HuH-7.5 (cell line): ENCODE measurements at places on chromosomes 5 and 9.

DNA sequence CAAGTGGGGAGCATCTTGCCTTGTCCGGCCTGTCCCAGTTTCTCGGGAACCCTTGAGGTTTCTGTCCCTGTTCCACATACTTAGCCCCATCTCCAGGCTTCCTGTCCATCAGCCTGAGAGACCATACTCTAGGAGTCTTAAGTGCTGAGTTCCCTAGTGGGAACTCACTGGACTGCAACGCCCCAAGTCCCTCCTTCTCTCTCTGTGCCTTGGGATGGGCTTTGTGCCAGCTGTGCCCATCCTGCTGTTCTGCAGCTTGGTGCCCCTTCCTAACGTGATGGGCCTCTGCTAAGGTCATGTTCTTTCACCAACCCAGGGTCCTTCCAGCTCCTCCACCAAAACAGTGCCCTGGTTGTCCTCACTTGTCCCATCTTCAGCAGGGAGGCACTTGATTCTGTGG lies 222.3 kb upstream of the ANKRD55 start:
- DNase-seq, result no peak

DNA sequence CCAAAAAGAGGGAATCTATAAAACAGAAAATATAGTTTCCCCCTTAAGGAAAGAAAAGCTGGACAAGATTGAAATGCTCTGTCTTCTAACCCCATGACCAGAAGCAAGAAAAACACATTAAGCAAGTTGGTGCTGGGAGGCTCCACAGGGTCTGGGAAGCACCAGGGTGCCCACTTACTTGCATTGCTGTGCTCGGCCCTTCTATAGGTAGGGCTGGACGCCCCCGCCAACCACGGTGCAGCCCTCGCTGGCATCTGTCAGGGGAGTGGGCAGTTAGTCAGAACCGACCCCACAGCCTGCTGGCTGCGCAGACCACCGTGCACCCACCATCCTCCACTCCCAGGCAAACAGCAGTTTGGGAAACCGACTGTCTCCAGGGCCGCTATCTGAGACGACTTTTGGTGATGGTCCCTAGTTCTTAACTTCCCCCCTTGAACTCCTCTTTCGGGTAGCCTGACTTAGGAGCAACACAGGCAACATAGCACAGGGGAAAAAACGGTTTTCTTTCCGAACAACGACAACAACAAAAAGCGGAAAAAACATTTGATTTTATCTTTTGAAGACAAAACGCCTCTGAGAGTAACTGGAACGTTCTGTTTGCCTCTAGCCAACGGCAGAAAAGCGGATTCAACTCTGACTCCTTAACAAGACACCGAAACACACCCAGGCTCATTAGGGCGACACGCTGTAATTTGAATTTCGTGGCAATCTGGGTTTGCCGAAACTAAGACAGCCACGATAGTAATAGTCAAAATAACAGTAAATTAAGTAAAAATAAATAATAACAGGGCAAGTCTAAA lies 3.9 kb downstream of the IRX2 start:
- no peak for DNase-seq

DNA sequence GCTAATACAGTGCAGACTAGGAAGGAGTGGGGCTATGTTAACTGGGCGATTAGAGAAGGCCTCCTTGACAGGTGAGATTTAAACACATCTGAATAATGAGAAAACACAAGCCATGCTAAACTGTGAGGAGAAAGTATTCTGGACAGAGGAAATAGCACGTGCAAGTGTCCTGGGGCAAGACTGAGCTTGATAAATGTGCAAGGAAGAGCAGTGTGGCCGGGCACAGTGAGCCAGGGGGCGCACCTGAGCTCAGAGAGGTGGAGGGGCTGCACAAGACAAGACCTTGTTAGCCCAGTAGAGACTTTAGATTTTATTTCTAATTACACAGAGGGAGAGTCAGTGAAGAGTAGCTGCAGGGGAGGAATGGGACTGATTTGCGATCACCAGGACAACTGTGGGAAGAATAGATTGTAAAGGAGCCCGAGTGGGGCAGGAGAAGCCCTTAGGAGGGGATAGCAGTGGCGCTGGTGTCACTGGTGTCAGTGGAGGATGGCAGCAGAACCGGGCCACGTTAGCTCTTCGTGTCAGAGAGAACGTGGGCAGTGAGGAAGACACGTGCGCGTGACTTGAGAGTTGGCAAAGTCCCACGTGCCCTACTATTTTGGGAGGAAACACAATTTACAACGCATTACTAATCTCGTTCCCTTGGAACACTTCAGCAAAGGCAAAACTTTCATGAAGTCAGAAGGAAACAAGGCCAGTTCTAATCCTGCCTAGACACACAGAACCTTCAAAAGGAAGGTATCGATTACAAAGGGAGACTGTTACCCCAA lies 17.9 kb upstream of the C5orf47 start:
- DNase-seq, result no peak

- DNase-seq, result no peak
Observed at GRCh38 chr5:15300141-15300540, 199.8 kb upstream of the FBXL7 start.

DNA sequence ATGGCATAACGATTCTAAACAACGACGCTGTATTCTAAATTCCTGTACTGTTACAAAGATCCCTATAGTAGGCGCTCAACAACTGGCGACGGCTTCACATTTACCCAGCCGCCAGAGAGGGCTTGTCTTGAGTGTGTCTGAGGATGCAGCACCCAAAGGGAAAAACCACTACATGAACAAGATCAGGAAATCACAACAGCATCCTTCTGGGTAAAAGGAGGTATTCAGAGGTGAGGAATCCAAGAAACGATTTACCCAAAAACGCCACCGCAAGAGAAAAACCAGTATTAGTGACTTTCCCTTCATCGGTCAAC lies 711 bp downstream of the TTC33 start:
- DNase-seq, result peak; percentile 78

GRCh38 chr9:111752455-111752854 lies 42.3 kb downstream of the SHOC1 start:
- DNase-seq, result no peak

DNA sequence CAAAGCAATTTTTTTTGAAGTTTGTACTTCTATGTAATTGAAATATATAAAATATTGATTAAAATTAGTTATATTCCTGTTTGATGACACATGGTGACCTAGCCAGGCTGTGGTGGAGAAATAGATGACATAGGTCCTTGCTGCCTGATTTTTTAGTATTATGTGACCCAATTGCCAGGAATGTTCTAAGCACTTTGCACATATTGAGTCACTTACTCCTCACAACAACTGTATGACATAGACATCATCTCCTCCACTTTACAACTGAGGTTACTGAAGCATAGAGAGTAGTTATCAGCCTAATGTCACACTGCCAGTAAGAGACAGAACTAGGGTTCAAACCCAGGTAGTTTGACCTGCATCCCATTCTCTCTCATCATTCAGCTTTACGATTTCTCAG lies 26.2 kb upstream of the SNX18 start:
- no peak for DNase-seq

DNA sequence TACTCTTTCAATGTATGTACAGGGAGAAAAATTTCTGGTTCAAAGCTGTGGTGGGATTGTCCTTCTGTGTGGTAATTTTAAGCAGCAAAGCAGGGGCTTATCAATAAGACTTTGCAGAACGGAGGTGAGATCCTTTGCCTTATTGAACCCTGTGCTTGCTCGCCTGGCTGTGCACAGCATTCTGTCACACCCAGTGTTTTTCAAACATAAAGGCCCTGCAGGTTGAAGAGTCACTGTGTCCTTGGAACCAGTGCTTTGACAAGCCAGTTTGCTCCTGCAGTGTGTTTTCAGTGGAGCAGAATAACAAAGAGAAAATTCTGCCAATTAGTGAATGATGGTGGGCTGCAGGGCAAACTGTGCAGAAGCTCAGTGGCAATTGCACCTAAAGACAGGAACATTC lies 236.7 kb upstream of the PCSK5 start:
- no peak for DNase-seq

DNA sequence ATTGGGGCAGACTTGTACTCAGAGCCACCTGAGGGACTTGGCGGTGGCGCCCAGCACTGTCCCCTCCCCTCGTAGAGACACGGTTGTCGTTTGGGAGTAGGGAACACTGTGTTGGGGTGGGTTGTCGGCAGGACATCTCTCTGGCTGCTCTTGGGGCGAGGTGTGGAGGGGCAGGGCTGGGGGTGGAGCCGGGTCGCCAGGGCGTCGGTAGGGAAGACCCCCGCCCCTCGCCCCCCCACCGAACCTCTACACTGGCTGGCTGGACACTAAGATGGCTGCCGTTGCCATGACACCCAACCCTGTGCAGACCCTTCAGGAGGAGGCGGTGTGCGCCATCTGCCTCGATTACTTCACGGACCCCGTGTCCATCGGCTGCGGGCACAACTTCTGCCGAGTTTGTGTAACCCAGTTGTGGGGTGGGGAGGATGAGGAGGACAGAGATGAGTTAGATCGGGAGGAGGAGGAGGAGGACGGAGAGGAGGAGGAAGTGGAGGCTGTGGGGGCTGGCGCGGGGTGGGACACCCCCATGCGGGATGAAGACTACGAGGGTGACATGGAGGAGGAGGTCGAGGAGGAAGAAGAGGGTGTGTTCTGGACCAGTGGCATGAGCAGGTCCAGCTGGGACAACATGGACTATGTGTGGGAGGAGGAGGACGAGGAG lies 778 bp downstream of the TRIM41 start:
- no peak for DNase-seq

DNA sequence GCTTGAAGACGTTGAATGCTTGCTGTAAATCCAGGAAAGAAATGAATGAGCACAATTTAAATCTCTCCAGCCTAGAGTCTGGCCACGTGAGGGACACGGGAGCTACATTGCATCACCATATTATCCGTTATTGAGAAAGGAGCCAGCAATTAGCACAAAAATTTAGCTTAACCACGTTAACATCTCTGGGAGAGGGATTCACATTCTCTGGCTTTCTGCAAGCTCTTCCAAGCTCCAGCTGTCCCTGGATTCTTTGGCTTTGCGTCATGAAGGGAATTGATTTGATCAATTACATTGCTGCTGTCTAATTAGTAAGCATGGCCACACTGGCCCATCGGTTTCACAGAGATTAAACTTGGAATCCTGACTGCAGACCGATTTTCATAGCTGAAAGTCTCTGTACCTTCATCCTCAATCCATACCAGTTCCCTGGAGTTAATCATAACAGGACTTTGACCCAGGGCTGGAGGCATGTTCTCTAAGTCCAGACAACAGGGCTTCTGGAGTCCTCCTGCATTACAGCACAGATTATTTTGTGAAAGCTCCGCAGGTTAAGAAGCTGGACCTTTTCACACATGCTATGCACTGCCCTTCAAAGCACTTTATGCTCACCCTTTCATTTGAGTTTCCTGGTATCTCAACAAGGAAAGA lies 31.6 kb downstream of the ADRA1B start:
- no peak for DNase-seq

- DNase-seq, result no peak
Observed at GRCh38 chr9:89801742-89802670, 197.2 kb downstream of the GADD45G start.

DNA sequence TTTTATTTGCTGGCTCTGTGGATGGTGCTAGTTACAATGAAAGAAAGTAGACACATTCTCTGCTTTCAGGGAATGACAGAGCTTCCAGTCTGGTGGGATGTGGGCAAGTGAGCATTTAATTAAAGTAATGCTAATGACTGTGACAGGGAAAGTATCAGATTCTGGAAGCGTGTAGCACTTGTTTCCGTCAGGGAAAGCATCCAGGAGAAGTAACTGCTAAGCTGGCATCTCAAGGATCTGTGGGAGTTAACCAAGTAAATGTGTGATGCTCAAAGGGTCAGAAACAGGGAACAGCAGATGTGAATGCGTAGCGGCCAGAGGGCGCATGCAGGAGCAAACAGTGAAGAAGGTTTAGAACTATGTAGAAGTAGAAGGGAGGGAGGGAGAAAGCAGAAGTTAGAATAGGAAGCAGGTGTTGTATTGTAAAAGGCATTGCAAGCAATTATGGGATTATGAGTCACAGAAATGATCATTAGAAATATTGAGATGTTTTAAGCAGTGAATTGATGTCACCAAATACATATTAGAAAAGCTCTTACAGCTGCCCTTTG lies 12.2 kb downstream of the KLHL9 start:
- DNase-seq, result no peak

GRCh38 chr5:31995714-31996113 lies 178.4 kb downstream of the GOLPH3 start:
- no peak for DNase-seq

DNA sequence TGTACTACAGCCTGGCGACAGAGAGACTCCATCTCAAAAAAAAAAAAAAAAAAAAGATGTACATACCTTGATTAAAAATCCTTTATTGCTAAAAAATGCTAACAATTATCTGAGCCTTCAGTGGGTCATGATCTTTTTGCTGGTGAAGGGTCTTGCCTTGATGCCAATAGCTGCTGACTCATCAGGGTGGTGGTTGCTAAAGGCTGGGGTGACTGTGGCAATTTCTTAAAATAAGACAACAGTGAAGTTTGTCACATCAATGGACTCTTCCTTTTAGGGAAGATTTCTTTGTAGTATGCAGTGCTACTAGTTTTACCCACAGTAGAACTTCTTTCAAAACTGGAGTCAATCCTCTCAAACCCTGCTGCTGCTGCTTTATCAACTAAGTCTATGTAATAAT lies 33.9 kb upstream of the OTULINL start:
- DNase-seq, result no peak

- DNase-seq, result no peak
Observed at GRCh38 chr9:96258967-96259366, 43.0 kb downstream of the HSD17B3 start.

GRCh38 chr5:136191304-136192014 lies 1.5 kb downstream of the SMIM32 start:
- DNase-seq, result no peak

DNA sequence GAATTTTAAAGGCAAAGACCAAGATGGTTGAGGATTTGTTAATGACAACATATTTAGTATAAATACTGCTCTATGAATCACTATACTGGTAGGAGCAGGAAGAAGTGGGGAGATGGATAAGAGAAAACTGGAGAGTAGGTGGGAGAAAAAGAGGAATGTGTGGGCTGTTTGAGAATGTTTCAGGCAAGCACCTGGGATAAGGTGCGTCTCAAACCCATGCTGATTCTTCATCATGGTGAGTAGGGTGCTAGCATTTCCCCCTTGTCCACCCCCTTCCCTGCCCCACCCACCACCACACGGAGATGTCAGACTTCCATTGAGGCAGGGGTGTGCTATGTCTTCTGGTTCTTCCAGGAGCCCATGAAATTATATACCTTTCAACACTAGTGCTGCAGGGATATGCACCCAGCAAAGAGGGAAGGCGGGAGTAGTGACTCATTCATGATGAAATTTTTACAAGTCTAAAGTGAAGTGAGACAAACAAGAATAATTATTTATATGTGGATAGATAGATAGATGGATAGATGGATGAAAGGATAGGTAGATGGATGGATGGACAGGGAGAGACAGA lies 54.3 kb downstream of the MTX3 start:
- DNase-seq, result no peak
